Activated naive CD4-positive, alpha-beta T cell treated with anti-CD3 and anti-CD28 coated beads for 36 hours (primary cell): ENCODE measurements at places on chromosomes 4 and X.

- DNase-seq, result no peak
These were observed 567.4 kb downstream of the INPP4B start for GRCh38 chr4:142278663-142279062.

DNA sequence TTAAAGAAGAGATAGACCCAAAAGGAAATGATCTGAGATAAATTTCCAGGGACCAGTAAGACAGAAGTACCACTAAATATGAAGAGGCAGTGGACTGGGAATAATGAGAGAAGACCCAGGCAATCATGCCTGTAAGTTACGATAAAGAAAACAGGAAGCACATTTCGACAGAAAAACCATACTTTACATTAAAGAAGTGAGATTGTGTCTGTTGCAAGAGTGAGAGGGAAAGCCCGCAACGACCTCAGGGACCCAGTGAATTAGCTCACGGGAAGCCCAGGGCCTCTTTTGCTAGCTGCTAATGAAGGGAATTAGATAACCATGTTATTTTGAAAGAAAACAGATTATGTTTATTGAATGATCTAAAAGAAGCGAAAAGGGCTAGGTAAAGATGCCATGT is 28.9 kb upstream of the ACSL1 start:
- peak; percentile 69 for DNase-seq

DNA sequence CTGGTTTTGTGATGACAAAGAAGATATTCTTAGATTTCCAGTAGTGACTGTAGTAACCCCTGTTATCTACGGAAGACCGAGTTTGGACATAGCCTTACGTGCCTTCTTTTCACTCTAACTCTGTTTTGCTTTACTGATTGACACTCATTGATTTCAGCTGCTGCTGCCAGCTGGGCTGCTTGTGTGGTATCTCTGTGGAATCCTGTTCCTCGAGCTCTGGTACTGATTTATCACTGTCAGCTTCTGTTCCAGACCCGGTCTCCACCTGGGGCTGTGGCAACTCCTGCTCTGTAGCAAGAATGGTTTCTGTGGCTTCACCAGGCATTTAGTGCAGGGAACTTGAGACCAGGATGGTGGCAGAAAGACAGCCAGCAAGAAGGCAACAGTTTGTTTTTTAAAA is 24.6 kb upstream of the LAP3 start:
- no peak for DNase-seq

GRCh38 chr4:24195991-24196736 is 306.3 kb upstream of the PPARGC1A start:
- no peak for DNase-seq

GRCh38 chr4:26349496-26349895 is 28.7 kb downstream of the RBPJ start:
- DNase-seq, result no peak

DNA sequence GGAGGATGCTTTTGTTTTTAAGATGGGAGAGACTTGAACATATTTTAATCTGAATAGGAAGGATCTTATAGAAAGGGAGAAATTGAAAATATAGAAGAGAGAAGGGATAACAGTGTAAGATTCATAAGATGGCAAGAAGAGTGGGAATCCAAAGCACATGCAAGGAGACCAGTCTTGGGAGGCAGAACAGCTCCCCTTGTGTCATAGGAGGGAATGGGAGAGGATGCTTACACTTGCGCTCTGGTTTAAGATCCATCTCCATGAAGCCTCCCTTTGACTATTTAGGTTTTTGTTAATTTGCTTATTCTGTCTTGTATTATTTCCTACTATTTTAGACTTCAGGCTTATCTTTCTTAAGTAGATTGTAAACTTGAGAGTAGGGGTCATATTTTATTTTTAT is 42.7 kb downstream of the KIF4A start:
- no peak for DNase-seq

GRCh38 chrX:112662559-112663427 is 16.9 kb downstream of the LHFPL1 start:
- no peak for DNase-seq

GRCh38 chr4:78864405-78865024 is 74.7 kb downstream of the PAQR3 start:
- peak; percentile 15 for DNase-seq

- peak; percentile 78 for DNase-seq
These were observed 220.3 kb upstream of the CXCL13 start for GRCh38 chr4:77385124-77385969.

GRCh38 chr4:26937567-26937966 is 76.9 kb downstream of the STIM2 start:
- no peak for DNase-seq

GRCh38 chr4:127759228-127759820 is 22.8 kb upstream of the HSPA4L start:
- DNase-seq, result no peak

DNA sequence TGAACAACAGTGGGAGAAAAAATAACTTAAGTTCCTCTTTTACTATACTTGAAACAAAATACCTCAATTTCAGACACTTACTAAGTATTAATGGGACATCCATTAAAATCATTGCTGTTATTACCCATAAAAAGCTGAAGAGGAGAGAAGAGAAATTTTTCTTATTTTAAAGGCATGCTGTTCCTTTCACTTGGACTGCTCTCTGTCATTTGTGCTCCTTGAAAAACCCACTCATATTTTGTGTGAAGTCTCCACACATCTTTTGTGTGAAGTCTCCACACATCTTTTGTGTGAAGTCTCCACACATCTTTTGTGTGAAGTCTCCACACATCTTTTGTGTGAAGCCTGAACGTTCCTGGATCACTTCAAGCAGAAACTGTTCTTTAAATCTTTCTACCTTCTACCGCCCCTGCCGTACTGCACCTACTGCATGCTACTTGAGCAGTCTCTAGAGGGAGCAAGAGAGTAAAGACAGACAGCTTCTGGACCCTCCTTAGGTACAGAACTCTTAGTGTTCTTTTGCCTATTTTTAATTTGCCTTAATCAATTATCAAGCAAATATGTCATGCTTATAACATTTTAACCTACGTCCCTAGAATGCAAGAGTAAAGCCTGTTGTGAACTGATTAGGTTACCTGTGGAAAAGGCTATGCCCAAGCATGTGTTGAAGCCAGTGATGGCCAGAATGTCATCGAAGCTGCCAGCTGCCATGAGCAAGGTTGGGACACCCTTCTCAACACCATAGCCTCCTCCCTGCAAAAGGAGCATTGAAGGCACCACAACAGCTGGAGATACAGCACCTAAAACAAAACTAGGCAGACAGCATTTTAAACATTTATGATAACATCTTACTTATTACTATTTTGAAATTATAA is 27.1 kb upstream of the SLC9B1 start:
- peak; percentile 42 for DNase-seq

- peak; percentile 12 for DNase-seq
These were observed 1.1 kb downstream of the PCSK1N start for GRCh38 chrX:48834383-48834709.

GRCh38 chr4:121814756-121815155 is 8.9 kb downstream of the CCNA2 start:
- no peak for DNase-seq

DNA sequence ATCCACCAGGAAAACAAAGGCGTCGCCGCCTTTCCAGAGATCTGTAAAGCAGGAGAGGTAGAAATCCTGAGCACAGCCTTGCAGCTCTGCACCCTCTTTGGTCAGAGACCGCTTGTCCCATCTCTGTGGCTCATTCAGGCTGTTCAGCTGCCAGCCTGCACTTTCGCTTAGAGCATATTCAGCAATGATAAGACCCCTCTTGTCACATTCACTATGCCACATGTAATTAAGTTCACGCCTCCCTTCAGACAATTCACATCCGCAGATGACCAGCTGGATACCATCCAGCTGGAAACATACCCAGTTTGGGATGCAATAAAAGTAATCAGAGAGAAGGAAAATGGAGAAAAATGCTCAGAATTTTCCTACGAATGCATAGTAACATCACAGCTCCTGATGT is 335.4 kb downstream of the UNC5C start:
- no peak for DNase-seq

GRCh38 chr4:55617587-55618197 is 18.4 kb downstream of the NMU start:
- no peak for DNase-seq

DNA sequence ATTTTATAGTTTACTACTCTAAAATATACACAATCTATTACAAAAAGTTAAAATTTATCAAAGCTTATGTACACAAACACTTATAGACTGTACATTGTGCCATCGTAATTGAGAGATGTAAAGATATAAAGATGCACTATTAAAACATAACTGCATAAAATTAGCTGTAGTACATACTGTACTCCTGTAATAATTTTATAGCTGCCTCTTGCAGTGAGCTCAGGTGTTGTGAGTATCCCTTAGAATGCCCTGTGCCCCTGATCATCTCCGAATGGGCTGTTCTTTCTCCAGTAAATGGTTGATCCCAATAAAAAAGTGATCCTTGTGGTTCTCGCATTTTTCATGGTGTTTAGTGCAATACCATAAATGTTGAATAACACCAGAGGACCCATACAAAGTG is 101.2 kb downstream of the TMEM164 start:
- DNase-seq, result no peak

DNA sequence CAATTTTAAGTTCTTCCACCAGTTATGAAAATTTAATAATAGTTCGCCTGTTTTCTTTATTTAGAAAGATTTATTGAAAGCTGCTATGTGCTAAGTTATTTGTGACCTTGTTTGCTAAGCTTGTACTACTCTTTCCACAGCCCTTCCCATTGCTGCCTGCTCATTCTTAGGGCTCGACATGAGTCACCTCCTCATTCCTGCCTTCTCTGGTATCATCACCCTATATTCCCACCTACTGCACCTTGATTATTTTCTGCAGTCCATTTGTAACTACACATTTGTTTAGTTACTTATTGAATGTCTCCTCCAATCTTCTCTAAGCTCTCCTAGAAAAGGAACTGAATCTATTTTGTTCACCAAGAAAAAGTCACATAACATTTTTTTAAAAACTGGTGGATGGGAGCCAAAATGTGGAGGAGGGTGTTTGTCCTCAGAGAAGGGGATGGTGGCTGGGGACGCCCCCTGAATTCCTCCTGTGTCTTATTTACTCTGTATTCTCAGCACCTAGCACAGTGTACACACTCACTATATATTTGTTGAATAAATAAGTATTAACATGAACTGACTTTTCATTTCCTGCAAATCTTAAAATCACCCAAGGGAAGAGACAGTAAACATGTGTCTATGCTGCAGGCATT is 3.7 kb upstream of the RAB9A start:
- DNase-seq, result no peak

GRCh38 chr4:2135083-2135482 is 76.0 kb downstream of the NAT8L start:
- DNase-seq, result peak; percentile 45

DNA sequence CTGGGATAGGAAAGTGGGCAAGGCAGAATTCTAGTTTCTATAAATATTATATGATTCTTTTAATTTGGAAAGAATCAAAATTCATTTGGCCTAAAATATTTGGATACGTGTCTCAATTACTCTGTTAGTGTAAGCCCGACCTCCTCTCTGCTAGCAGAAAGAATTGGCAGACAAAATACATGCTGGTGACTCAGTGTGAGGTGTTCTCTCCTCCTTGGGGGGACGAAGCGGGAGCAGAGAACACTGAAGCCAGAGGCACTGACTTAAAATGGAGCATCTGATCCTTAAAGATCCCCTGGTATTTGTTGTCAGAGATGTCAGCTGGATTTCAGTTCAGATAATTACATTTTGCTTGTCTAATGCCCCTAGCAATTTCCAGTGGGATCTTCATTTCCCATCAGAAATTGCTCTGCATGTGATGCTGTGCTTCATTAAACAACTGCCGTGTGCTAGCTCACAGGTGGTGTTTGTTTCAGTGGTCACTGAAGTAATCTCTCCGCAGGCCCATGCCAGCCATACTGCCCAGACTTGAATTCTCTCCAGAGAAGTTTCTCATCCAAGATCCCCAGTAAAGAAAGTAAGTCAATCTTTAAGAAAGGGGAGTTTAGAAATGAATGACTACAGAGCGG is 188.7 kb upstream of the TLL1 start:
- no peak for DNase-seq

- DNase-seq, result no peak
These were observed 632.3 kb downstream of the PDHA2 start for GRCh38 chr4:96471956-96472867.

- no peak for DNase-seq
These were observed 190.4 kb upstream of the TLL1 start for GRCh38 chr4:165682611-165683010.

DNA sequence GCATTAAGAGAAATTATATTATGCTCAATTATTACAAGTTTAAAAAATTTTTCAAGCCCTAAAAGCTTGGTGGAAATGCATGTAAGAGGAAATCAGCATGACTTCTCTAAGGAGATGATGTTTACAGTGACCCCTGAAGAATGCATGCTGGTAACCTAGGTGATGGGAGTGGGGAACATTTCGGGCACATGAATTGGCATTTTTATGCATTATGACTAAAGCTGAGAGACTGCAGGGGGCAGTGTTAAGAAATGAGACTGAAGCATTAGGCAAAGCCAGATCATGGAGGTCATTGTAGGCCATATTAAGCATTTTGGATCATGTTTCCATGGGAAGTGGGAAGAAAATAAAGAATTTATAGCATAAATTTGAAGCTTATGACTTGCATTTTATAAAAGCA is 421.3 kb downstream of the FAT4 start:
- no peak for DNase-seq

GRCh38 chrX:154714925-154715324 is 36.0 kb downstream of the GAB3 start:
- DNase-seq, result peak; percentile 63

GRCh38 chr4:66000510-66001117 is 330.3 kb upstream of the EPHA5 start:
- DNase-seq, result no peak

GRCh38 chr4:152843481-152844090 is 63.8 kb downstream of the ARFIP1 start:
- DNase-seq, result no peak

DNA sequence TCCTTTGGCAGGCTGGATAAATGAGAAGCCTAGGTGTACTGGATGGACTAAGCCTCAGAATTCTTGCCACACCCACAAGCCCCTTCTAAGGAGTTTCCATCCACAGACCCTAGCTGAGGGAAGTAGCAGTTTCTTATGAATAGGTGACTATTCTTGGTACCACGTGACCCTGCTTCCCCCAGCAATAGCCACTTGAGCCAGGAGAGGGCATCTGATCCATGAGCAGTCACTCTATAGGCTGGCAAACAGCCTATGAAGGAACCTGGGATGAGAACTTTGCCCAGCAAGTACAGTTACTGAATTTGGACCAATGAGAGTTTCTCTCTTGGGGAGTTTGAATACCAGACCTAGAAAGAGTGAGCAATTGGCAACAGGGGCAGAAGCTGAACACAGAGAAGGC is 84.0 kb downstream of the RTL9 start:
- peak; percentile 4 for DNase-seq

DNA sequence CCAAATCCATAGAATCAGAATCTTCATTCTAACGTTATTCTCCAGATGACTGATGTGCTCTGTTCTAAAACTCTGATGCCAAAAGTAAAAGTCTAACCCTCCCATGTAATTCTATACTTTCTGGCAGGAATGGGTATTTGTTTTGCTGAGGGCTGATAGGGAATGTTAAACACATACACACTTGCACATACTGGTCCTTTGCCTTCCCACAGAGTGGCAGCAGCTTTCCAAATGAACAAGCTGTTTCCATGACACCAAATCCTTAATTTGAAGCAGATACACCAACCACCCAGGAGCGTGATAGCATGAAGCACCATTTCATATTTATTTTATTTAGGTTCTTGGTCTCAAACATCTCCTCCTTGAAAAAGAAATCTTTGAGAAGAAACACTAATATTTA is 155.5 kb upstream of the PRDX4 start:
- no peak for DNase-seq
